Stimulated activated CD8-positive, alpha-beta memory T cell treated with anti-CD3 and anti-CD28 coated beads, Interleukin-15, amount 100 ng/mL, for 48 hours (primary cell): ENCODE measurements at places on chromosomes 11 and 22.

GRCh38 chr22:31747441-31747840 is 2.5 kb downstream of the PRR14L start:
- no peak for DNase-seq

- no peak for DNase-seq
Observed at GRCh38 chr11:102467853-102468580, 15.5 kb upstream of the TMEM123 start.

GRCh38 chr22:37229805-37230672 is 14.0 kb downstream of the RAC2 start:
- peak; percentile 89 for DNase-seq

- DNase-seq: no peak
Observed at GRCh38 chr11:28439403-28439802, 331.2 kb downstream of the METTL15 start.

- no peak for DNase-seq
Observed at GRCh38 chr11:45477588-45477987, 187.8 kb downstream of the CHST1 start.

- no peak for DNase-seq
Observed at GRCh38 chr11:93329936-93330445, 551 bp upstream of the DEUP1 start.

GRCh38 chr11:20088397-20089225 is 71.7 kb downstream of the DBX1 start:
- DNase-seq: no peak

DNA sequence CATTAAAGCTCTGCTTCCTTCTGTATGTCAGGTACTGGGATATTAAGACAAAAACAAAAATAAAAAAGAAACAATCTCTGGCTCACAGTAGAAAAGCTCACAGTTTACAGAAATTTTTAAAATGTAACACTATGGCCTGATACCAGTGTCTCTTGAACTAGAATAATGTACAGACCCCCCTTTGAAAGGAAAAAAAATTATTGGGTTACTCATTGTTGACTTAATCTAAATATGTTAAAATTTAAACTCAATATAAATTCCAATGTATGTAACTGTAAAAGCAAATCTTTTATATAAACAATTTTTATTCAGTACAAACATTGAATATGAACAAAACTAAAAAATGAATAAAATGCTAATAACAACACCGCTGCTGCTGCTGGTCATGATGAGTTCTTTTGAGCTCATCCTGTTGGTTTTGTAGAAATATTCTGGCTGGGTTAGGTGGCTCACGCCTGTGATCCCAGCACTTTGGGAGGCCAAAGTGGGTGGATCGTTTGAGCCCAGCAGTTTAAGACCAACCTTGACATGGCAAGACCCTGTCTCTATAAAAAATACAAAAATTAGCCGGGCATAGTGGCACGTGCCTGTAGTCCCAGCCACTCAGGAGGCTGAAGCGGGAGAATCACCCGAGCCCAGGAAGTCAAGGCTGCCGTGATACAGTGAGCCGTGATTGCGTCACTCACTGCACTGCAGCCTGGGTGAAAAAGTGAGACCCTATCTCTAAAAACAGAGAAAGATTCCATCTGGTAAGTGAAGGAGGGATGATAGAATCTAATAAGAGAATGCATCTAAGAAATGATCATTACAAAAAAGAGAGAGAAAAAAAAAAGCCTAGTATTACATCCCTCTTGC is 11.8 kb upstream of the KCNE3 start:
- no peak for DNase-seq

DNA sequence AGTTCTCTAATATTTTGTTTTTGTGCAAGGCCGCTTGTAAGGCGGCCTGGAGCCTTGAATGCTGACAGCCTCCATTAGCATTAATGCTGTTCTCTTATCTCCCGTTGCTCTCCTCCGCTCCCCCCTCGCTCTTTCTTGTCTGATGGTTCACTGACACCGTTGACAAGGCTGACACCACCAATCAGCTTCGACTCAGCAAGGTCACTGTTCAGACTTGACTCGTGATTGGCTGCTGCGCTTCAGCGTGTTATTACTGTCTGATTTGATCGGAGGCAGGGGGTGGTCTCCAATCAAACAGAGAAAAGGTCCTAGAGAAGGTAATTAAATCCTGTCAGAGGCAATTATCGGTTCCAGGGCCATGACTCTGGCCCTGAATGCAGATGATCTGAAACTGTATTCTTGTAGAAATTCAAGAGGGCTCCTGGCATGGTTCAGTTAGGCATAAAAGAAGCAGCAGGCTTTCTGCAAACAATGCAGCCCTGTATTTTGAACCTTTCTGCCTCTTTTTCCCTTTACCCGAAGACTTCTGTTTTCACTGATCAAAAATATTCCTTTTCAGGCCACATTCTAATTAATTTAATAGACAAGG is 49.3 kb upstream of the MPPED2 start:
- DNase-seq: no peak

DNA sequence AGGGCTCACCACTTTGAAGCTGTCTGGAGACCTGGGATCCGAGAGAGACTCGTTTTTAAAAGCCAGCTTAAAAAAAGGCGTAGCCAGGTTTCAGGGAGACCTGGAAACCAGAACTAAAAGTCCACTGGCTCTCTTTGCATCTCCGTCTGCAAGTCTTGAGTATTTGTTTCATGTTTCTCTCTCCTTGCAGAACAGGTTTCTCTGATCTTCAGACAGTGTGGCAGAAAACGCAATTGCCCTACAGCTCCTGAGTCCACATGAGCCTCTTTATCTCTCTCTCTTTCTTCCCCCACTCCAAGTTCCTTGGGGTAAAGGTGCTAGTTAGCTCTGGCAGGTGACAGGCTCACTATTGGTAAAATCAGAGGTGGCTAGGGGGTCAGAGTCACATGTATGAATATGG is 67.0 kb upstream of the AMPD3 start:
- no peak for DNase-seq

GRCh38 chr11:10743354-10744000 is 7.6 kb upstream of the CTR9 start:
- DNase-seq: no peak

GRCh38 chr11:42974510-42975179 is 337.2 kb upstream of the API5 start:
- no peak for DNase-seq

GRCh38 chr22:50339945-50340879 is 2.9 kb upstream of the PPP6R2 start:
- no peak for DNase-seq

DNA sequence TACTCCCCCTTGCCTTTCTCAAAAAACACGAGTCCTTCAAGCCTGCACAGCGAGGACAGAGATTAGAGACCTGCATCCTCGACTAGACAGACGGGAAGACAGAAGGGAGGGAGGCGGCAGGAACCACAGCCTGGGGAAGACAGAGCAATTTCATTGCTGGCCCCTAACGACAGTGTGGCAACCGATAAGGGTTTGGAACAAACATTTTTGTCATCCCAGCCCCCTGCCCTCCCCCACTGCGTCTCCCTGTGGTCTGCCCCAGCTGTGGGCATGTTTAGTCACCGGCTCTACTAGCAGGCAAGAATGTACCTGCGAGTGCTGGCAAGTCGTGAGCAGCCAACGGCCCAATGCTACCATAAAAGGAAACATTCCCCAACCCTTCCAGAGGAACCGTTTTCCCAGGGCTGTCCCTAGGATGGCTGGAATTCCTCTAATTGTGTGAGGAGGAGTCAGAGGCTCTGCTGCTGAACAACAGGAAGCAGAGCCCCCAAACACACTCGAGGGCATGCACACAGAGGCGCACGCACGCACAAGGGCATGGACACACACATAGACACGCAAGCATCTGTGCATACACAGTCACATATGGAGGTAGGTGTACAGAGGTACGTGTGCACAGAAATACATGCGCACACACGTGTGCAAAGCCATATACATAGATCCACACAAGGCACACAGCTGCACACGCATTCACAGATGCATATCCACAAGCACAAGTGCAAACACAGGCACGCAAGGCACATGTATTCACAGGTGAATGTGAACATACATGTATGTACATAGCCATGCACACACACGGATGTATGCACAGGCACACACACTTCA is 58.3 kb downstream of the MYH9 start:
- peak; percentile 84 for DNase-seq

- DNase-seq: no peak
Observed at GRCh38 chr22:32331236-32331917, 26.3 kb upstream of the RFPL3 start.

- DNase-seq: no peak
Observed at GRCh38 chr11:4654635-4655369, 11.0 kb downstream of the OR51E1 start.

GRCh38 chr11:73393479-73394415 is 17.5 kb downstream of the RELT start:
- peak; percentile 33 for DNase-seq

GRCh38 chr11:9203691-9204311 is 61.3 kb downstream of the DENND5A start:
- DNase-seq: no peak

DNA sequence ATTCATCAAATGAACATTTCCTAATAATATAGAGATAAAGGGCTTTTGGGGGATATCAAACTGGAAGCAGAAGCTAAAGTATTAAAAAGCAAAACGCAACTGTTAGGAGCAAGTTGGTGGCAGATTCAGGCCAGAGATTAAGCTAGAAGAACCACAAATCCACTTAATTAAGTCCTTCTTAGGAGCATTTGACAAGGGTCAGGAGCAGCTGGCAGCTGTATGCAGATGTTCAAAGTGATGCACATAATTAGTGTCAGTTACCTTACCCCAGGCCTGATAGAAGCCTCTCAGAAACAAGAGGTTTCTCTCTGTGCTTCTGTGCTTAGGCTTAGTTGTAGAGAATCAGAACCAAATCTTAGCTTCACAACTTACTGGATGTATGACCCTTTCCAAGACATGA is 546.5 kb upstream of the ANO5 start:
- no peak for DNase-seq

DNA sequence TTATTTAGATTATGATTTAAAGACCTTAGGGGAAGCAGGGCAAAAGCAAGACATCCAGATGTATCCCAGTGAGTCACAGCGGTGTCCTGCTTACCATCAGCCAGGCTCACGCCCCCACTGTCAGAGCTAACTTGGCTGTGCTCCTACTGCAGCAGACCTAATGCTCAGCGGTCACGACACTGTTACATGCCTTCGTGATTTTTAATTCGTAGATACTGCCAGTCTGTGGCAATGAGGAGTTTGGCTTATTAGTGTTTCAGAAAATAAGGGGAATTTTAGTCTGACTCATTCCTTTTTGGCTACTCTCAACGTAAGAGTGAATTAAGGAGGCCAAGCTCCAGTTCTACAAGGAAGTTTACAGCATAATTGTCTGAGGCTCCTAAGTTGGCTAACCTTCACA is 22.7 kb downstream of the EFCAB6 start:
- DNase-seq: no peak

DNA sequence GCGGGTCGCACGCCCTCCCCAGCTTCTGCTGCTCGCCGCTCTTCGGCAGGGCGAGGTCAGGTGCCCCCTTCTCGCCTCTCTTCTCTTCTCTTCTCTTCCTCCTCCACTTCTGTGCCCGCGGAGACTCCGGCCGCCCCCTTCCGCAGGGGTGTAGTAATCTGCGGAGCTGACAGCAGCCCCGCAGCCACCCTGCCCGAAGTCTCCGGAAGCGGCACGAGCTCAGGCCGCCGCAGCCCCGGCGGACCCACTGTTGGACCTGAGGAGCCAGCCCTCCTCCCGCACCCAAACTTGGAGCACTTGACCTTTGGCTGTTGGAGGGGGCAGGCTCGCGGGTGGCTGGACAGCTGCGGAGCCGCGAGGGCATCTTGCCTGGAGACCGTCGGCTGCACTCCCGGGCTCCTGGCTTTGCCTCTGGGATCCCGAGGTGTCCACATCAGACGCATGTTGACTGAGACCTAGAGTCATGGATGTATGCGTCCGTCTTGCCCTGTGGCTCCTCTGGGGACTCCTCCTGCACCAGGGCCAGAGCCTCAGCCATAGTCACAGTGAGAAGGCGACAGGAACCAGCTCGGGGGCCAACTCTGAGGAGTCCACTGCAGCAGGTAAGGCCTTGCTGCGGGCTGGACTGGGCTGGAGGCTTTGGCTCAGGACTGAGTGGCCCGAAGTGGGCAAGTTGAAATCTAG is 486 bp downstream of the STIM1 start:
- no peak for DNase-seq

DNA sequence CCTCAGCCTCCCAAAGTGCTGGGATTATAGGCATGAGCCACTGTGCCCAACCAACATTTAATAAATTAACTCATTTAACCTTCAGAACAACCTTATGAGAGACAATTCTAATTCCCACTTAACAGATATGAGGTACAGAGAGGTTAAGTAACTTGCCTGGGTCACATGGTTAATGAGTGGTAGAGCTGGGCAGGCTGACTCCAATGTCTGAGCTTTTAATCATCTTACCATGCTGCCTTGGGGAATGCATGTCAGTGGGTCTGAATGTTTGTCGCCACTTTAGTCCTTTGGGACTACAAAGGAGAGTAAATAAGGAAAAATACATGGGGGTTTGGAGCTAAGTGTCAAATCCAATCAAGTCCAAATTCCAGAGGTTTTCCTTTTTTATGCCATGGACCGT is 11.2 kb upstream of the PIK3C2A start:
- DNase-seq: no peak

DNA sequence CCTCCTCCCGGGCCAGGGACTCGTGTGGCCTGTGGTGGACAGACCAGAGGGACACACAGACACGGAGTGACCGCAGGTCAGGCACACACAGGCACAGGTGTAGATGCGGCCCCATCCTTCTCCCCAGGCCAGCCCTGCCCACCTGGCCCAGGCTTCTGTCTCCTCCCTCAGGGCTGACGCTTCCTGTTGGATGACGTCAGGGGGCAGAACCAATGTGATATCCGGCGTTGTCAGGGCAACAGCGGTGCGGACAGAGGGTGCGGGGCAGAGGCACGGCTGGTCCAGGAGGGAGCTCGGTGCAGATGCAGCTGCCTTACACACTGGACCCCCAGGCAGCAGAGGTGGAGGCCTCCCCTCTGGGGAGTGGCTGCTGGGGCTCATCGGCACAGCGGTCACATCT is 2.9 kb upstream of the TUBGCP6 start:
- DNase-seq: no peak

- no peak for DNase-seq
Observed at GRCh38 chr11:119310682-119311052, 6.3 kb downstream of the MCAM start.

- no peak for DNase-seq
Observed at GRCh38 chr22:49243335-49243734, 584.3 kb downstream of the BRD1 start.

GRCh38 chr11:35934271-35934670 is 9.6 kb upstream of the LDLRAD3 start:
- DNase-seq: no peak

- no peak for DNase-seq
Observed at GRCh38 chr11:107787733-107788132, 70.9 kb downstream of the SLC35F2 start.

DNA sequence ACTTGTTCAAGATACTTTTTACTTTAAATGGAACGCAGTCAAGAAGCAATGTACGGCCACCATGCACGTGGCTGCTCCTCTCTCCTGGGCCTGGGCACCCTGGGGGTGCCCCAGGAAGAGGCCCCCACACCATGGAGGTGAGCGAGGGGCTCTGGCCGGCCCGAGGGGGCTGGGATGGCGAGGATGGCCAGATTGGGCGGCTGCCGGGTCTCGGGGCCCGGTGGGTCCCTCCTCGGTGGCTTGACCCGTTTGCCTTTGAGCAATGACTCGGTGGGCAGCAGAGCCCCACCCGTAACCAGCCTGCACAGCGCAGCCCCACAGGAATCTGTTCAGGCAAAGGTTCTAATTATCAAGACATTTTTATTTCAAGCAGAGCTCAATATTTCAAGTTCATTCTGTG is 167.4 kb downstream of the BRD1 start:
- no peak for DNase-seq

GRCh38 chr11:75635066-75635862 is 33.6 kb downstream of the MAP6 start:
- DNase-seq: no peak
